ENCODE measurements at places on chromosomes 1 and 21.
A peak's percentile ranks its signal among the peaks of the same experiment; 100 is the strongest.

DNA sequence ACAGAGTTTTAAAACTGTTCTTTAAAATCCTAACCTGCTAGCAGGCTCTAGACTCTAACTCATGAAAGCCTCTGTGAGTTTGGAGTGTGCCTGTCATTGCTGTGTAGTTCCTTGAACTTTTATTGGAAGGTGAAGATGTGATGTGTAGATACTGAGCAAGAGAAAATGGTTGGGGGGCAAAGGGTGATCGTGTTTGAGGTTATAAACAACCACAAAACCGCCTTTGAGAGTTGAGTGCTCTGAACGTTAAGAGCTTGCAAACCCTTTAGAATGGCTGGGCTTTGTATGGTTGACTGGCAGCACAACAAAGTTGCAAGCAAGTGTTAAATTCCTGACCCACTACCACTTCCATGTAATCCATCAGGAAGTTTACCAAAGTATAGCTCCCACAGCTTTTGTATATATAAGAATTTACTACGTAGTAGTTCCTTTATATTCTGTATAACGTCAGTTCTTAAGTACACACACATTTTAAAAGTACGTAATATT lies 19.6 kb downstream of the BACE2 start:
- no peak for DNase-seq

- no peak for DNase-seq
These were observed 852.9 kb upstream of the ADGRL4 start for GRCh38 chr1:79859212-79859948.

GRCh38 chr1:180231936-180232335 lies 1.9 kb downstream of the LHX4 start:
- no peak for DNase-seq

GRCh38 chr1:184161071-184161698 lies 109.7 kb downstream of the TSEN15 start:
- no peak for DNase-seq

DNA sequence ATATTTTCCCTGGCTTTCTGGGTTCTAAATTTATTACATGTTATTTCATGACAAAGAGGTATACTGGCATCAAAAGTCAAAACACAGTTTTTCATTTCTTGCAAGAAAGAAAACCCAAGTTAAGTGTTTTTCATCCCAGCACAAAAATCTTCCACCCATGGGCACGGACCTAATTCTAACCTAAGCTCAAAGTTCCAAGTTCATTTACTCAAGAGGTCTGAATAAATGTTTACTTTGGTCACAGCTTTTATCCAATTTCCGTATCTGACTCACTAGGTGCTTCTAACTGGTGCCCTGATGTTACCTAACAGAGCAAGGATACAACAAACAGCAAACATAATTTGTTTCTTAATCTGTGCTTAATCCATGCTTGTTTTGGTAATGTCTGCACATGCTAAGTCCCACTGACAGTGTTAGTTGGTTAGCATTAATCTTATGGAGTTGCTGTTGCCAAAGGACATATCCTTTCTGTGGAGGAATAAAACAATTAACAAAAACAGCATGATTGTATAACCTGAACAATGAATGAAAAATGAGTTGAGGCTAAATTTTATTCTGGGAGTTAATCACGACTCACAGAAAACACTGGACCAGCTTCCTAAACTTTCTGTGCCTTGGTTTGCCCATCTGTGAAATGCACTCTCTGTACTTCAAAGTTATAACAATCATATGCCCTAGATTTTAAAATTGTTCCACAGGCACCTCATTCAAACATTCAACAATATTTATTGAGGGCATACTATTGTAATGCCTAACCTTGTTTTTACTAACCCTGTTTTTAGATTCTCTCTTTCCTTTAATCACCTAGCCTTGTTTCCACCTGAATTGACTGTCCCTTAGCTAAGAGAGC lies 4.2 kb upstream of the CHD1L start:
- no peak for DNase-seq

DNA sequence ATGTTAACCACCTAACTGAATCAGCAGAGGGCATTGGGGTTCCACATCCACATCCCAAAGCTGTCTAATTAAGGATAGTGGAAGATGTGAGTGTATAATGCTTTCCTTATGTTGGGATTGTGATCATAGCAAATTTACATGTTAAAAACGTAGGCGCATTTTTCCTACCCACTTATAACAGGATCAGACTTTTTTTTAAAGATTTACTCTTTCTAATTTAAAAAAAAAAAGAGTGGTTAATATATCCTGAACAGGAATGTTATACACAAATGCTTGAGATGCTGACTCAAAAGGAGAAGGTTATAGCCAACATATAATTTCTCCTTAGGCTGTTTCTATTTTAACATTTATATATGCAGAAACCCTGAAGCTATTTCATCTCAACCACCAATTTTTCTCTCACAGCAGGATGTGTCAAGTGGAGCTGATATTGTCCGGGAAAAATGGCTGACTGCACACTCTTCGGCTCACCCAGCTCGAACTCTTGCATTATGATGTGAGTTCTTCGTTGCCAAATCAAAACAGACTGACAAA lies 40.3 kb downstream of the RGS5 start:
- DNase-seq, result no peak

- DNase-seq, result peak; percentile 55
These were observed 15.8 kb upstream of the S100A11 start for GRCh38 chr1:152052606-152053005.

DNA sequence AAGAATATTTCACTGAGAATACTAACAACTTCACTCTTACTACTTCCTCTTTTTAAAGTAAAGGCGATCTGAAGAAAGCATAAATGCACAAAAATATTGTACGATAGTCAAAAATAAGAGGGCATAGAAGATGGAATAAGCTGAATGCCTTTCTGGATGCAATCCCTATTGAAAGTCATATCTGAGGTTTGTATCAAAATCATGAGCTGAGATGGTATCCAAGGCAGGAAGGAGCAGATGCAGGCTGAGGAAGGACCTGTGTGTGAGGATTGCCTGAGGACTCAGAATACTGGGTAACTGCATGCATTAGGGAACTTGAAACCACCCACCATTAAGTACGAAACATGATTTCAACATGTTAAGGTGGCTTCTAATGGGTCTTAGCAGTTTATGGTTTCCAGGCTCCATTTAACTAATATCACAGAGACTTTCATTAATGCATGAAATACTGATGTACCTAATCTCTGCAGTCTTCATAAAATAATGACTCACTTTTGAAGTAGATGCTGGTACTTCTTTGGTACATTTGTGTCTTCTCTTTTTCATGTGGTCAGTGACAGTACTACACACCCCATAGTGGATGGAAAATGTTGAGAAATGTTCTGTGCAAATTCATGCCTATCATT lies 29.6 kb upstream of the RGS1 start:
- DNase-seq, result no peak

DNA sequence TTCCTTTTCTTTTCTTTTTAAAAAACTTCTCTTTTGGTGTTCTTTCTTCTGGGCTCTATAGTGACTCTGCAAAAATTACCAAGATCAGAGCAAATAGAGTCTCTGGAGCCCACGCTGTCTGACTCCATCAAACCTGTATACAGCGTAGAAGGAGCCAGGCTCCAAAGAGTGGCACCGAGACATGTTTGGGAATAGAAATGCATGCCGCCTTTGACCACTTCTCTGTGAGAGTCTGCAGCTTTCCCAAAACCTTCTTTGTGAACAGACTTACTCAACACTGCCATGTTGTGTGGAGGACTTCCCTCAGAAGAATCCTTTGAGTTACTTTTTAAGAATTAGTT lies 55.3 kb downstream of the GORAB start:
- no peak for DNase-seq

DNA sequence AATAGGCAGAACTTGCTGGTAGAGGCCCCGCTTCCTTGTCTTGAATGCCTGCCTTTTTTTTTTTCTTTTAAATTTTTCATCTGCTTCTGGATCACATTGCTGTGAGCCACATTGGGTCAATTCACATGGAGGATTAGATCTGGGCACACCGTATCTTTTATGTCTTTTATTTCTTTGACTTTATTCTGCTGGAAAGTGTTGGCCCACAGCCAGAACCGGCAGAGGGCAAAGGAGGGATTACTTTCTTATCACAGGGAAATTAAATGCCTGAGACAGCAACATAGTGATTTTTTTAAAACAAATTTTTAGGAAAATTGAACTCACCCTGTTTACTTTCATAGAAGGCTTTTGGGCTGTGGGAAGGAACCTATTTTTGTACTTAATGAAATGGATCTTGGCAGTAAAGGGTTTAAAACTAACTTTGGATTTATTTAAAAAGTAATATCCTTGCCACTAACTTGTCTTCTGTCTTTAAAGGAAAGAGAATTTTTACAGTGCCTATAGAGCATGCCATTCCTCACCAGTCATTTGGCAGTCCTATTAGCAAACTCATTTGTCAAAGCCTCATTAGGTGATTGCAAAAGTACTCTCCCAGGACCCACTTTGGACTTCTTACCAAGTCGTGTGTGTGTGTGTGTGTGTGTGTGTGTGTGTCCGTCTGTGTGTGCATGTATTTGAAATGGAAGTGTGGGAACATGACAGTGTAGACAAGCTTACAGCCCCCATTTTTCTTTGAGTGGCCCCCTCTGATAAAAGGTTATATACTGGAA lies 68.4 kb downstream of the ST6GALNAC3 start:
- no peak for DNase-seq

GRCh38 chr1:27632387-27633297 lies 2.3 kb downstream of the FGR start:
- no peak for DNase-seq

DNA sequence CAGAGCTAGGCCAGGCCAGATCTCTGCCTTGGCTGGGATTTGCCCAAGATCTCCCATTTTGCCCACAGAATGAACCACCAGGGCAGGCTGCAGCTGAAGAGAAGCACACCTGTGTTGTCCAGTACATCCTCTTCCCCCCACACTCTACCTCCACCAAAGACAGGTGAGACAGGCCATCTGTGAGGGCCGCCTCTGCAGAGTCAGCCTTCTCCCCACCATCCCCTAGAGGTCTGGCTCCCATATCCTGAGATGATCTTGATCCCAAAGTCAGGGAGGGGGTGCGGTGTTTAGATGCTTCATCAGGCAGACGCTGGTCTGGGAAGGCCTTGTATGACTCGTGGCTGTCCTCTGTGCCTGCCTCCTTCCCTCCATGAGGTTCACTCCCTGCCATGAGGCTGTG lies 28.7 kb downstream of the HYI start:
- DNase-seq, result no peak

DNA sequence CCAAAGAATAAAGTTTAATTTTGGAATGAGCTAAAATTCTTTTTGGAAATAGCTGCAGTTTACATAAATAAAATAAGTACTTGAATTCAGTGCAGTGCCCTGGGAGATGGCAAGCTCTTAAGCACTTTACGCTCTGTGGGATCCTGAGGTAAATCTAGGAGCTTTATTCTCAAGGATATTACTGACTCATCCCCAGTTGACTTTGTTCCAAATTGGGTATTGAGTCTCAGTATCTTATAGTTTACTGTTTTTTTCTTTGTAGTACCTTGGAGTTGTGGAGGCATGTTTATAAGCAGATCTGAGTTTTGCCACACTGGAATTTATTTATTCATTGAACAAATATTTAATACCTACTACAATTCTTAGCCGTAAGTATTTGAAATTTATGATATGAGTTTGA lies 27.4 kb upstream of the HRNR start:
- no peak for DNase-seq

DNA sequence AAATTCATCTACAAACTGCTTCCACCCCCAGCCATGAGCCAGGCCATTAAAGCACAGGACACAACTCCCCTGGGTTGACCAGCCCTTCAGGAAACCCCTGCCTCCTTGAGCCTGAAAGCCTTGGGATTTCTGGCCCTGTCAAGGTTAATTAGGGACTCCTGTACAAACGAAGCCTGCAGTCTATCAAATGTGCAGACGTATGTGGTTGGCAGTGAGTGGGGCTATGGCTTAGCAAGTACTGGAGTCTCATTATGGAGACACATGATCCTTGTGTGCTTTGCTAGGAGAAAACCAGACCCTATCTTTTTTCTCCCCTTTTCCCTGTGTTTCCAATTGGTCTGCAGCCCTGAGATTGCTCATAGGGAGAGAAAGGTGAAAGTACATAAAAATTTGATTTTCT lies 588.3 kb upstream of the USP24 start:
- DNase-seq, result no peak

DNA sequence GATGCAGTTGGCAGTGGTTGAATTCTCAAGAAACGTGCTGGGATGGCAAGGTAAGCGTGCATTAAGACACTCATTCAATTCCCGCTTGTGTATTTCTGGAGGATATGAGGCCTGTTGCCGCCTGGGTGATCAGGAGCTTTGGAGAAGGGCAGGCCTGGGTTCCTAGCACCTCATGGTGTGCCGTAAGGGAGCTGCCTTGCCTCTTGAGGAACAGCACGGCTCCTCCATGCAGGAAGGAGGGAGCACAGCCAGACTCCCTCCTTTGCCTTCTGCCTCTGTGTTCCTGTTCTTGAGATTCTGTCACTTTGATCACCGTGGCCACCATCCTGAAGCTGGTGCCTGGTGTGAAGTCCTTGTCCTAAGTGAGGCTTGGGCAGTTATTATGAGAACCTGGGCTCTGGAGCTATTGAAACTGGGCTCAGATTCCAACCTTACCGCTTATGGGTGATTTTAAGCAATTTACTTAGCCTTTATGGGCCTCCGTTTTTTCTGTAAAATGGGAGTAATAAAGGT lies 18.3 kb downstream of the SLFNL1 start:
- DNase-seq, result no peak

- DNase-seq, result no peak
These were observed 5.5 kb downstream of the PTP4A2 start for GRCh38 chr1:31932491-31933316.

GRCh38 chr1:46659307-46659870 lies 8.8 kb downstream of the ATPAF1 start:
- DNase-seq, result no peak

DNA sequence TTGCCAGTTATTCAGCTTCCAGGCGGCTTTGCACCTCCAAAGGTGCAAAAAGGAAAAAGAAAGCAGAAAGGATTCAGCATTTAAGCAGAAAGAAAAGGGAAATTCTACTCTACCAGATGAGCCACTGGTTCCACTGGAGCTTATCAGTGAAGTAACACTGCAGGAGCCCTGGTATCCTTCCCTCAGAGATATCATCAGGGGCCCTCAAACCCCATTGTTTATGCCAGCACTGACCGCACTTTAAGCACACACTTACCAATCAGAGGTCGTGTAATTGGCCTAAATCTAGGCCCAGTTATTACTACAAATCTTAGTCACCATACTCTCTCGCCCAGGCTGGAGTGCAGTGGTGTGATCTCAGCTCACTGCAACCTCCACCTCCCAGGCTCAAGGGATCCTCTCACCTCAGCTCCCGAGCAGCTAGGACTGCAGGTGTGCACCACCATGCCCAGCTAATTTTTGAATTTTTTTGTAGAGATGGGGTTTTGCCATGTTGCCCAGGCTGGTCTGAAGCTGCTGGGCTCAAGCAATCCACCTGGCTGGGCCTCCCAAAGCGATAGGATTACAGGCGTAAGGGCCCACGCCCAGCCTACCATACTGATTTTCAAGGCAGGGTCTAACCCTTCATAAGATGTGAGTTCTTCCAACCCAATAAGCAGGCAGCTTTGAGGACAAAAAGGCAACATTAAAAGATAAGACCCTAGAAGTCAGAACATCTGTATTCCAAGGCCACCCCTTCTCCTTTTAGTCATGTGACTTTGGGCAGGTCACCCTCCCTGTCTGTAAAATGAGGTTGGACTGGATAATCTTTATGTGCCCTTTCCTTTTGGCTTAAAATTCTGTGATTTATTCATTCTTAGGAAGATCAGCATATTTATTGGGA lies 125.3 kb downstream of the SYT2 start:
- DNase-seq, result no peak

Measured in T-helper 22 cell (primary cell).